HCEC 1CT (cell line): ENCODE measurements at places on chromosomes 6 and 20.

- no peak for DNase-seq
These were observed 15.0 kb upstream of the MARCKS start for GRCh38 chr6:113842165-113842564.

DNA sequence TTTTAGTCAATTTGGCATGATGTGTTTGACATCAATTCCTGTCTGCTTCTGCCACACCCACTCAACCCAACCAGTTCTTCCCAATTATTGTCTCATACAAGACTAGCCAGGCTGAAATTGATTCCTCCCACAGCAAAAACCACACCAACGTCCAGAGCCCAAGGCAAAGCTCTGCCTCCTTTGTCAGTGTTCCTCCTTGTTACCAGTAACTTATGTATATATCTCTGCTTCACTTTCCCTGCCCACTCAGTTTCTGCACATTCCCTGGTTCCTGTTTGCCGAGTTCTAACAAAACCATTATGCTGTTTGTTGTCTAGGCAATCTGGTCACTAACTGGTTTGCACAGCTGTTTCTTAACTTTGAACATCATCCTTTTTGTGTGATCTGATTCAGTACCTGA is 547.9 kb upstream of the PTCHD4 start:
- no peak for DNase-seq

DNA sequence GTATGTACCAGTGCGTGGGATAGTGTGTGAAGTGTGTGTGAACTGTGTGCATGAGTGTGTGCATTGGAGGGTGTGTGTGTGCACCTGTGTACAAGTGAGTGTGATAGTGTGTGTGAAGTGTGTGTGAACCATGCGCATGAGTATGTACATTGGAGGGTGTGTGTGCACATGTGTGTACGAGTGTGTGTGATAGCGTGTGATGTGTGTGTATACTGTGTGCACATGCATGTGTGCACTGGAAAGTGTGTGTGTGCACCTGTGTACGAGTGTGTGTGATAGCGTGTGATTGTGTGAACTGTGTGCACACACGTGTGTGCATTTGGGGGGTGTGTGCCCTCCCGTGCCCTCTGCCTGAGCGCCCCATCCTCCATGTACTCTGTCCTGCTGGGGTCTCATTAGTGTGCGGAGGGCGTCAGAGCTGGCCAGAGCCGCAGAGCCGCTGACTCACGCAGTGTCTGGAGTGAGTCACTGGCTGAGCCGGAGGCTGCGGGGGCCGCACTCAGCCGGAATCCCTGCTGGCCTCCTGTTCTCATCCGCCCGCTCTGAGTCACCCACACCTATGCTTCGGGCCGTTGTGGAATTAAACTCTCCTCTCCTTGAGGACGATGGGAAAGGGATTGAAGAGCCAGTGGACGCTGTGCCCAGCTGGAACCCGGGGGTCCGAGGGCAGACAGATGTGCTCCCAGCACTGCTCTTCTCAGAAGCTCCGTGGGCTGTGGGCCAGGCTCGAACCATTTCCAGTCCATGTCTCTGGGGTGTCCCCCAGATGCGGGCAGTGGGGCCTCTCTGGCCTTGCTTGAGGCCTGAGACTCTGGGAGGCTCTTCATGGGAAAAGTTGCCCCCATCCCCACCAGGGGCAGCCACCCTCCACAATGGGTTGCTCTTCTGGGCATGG is 27.3 kb upstream of the STX16 start:
- DNase-seq = peak; percentile 93

DNA sequence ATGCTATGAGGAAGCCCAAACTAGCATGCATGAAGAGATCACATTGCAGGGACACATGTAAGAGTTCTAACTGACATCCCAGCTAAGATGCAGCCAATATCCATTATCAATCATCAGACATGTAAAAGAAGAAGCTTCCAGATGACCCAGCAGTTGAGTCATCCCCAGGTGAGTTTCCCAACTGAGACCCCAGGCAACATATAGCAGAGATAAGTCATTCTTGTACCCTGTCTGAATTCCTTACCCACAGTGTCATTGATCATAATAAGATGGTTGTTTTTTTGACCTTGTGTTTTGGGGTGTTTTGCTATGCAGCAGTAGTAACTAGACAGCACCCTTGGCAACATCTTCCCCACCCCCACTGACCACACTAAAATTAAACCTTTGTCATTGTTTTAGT is 18.9 kb downstream of the SIRPD start:
- DNase-seq = no peak

GRCh38 chr6:133855276-133855990 is 33.5 kb upstream of the TCF21 start:
- no peak for DNase-seq

DNA sequence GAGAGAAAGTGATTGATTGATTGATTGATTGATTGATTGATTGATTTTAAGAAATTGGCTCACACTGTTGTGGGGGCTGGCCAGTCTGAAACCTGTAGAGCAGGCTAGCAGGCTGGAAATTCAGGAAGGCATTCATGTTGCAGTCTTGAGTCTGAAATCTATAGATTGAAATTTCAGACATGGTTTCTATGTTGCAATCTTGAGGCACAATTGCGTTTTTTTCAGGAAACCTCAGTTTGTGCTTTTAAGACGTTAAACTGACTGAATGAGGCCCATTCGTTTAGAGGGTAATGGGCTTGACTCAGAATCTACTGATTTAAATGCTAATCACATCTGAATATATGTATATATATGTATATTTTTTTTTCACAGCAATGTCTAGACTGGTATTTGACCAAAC is 106.3 kb downstream of the STXBP5 start:
- DNase-seq = no peak

DNA sequence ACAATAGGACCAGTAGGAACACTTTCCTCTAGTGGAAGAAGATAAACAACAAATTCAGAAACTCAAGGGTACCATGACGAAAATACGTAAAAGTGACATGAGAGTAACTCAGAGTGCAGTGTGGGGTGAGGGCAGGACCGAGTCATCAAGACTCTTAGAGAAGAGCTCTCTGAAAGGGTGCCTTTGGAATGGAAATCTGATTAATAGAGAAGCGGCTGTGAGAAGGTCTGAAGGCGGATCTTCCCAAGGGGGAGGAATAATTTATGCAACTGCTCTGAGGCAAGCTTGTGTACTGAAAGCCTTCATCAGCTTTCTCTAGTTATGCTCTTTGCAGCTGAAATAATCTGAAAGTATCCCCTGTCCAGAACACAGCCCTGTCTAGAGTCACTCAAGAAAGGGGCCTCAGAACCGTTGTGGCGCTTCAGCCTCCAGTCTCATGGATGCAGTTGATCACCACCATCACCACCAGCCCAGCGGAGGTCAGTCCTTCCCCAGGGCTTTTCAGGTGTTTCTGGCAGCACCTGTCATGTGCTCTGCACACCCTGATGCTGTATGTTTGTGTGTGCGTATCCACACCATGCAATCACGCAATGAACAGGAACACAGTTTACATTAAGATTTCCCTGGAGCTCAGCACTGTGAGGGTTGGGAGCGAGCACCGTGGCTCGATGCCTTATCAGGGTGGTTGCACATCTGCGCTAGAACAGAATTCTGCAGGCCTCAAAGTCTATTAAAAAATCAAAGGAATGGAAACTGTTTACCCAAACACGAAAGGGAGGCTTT is 396.5 kb downstream of the SMOC2 start:
- no peak for DNase-seq

- DNase-seq = no peak
These were observed 52.1 kb downstream of the CD2AP start for GRCh38 chr6:47529734-47530133.
